Activated T-helper 17 cell treated with anti-CD3 and anti-CD28 coated beads, Interleukin-2, amount 50 U/mL, for 72 hours (primary cell): ENCODE measurements at places on chromosomes 12 and 14.

DNA sequence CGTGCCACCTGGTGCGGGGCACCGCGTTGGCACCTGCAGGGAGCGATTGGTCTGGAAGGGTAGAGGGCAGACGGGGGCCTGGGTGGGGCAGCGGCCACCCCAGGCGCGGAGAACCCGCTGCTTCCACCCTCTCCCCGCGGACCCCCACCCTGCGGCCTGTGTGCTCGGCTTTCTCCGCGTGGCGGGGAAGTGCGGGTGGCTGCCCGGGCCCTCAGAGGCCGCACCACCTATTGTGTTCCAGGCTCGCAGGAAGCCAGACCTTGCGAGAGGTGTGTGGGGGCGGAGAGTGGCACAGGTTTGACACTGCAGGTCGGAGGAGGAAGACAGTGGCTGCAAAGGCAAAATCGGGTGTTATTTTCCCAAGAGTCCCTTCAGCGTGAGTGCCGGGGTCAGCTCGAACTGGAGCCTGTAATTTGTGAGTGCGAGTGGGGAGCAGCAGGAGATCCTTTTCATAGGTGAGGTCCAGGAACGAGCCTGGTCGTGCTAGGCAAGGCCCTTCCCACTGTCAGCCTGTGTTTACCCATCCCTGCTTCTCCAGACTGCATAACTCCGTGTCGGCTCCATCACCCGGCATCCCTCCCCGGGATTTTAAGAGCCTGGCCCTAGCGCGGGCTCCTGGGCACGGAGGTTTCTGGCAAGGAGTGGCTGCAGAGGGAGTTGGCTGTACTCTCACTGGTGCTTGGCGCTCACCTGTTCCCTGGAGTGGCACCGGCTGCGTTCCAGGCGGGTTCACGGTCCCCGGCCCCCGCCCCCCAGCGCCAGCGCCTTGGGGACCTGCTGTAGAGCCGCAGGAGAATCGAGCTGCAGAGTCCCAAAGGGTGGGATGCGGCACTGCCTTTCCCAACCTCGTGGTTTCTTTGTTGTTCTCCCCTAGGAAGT lies 935 bp downstream of the TBC1D30 start:
- peak; percentile 37 for ATAC-seq

GRCh38 chr14:88005978-88006851 lies 1.3 kb downstream of the GPR65 start:
- peak; percentile 96 for ATAC-seq

- ATAC-seq, result no peak
These were observed 87.9 kb upstream of the MDGA2 start for GRCh38 chr14:47763188-47763854.

- ATAC-seq, result no peak
These were observed 7.0 kb downstream of the TMEM179 start for GRCh38 chr14:104597576-104597975.

GRCh38 chr12:85182699-85183098 lies 97.3 kb upstream of the ALX1 start:
- ATAC-seq, result no peak

- no peak for ATAC-seq
These were observed 26.1 kb downstream of the SGPP1 start for GRCh38 chr14:63701606-63702299.

- ATAC-seq, result no peak
These were observed 109.9 kb downstream of the RIMBP2 start for GRCh38 chr12:130606231-130606630.

DNA sequence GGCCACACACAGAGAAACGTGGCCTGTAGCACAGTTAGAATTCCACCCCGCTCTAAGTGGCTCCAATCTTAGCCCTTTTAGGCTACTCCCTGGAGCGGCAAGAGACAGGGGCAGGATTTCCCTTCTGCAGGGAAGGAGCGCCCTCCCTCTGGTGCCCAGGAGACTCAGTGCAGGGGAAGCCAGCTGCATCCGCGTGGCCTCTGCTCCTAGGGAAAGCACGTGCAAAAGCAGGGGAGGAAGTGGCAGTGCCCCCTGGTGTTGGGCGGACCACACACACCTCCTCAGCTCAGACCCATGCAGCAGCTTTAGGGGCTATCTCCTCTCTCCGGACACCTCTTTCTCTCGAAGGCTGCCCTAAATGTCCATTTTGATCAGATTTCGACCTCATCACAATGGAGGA lies 50.0 kb downstream of the SPRING1 start:
- ATAC-seq, result no peak
